MCF 10A (cell line): ENCODE measurements at places on chromosomes 2 and 18.

DNA sequence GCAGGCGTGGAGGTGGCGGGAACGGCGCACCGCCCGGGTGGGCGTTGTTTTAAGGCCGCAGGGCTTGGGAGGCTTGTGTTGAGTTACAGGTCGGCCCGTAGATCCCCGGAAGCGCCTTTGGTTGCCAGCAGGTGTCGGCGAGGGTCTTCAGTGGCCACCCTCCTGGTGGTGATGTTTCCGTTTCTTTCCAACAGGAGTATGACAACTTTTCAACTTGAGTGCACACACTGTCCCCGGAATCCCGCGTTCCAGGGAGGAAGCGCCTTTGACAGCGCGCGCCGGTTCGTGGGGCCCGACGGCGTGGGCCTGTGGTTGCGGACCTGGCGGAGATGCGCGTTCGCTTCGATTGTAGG lies 1.0 kb upstream of the HDAC4 start:
- peak; percentile 39 for DNase-seq

DNA sequence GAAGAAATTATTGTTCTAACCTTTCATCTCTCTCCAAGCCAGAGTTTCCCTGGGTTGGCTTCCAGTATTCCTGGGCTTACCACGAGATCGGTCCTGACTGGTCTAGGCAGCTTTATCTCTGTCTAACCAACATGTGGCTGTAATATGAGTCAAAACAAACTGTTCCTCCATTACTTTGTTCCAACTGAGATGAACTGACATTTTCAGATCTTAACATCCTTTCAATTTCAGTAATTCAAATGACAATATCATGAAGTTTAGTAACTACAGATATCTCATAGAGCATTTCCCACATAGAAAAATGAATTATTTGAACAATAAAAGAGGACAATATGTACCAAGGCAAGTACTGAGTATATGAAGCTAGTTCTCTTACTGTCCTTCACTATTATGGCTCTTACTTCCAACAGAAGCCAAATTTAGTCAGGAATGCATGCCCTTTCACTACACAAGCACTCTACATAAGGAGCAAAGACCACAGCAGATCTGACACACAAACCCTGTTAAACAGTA lies 15.5 kb downstream of the SLC25A12 start:
- DNase-seq: peak; percentile 51

DNA sequence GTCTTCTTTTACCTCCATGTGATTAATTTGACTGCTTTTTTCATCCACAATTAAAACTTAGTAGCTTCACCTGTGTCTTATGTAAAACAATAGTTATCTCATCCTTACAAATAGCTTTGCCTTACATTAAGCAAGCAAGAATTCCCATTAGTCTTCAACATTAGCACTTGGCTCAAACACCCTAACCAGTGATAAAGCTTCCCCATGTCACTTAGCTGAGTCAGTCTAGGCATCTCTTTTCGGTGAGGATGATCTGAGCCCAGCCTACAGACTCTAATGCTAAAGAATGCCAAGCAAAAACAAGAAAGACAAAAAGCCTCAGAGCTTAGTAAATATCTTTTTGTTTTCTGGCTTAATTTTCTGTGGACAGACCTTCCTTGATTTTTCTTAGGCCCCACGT lies 26.1 kb downstream of the GAD1 start:
- no peak for DNase-seq

DNA sequence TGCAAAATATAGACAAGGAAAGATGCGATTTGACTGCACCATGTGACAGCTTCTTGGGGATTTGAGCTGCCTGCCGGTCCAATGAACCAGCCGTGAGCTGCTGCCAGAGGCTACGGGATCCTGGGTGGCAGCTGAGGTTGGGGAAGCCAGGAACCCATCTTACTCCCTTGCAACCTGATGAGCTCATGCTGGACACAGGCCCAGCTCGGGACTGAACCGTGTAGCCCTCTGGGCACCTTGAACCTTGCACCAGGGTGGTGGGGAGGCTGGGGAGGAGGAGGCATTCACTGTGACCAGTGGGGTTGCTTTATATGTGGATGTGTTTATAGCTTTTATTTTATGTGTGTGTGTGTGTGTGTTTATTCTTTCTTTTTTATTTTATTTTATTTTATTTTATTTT lies 9.1 kb downstream of the ALPI start:
- DNase-seq: no peak

- DNase-seq: no peak
These were observed 54.1 kb upstream of the THOC1 start for GRCh38 chr18:321865-322467.
